ENCODE measurements at places on chromosomes 13 and 19.

GRCh38 chr13:61531383-61532065 is 115.9 kb upstream of the PCDH20 start:
- DNase-seq, result no peak

- DNase-seq, result no peak
Measured at GRCh38 chr13:18993884-18994660, 187.6 kb downstream of the TUBA3C start.

- DNase-seq, result no peak
Measured at GRCh38 chr13:95403349-95404140, 102.3 kb upstream of the ABCC4 start.

DNA sequence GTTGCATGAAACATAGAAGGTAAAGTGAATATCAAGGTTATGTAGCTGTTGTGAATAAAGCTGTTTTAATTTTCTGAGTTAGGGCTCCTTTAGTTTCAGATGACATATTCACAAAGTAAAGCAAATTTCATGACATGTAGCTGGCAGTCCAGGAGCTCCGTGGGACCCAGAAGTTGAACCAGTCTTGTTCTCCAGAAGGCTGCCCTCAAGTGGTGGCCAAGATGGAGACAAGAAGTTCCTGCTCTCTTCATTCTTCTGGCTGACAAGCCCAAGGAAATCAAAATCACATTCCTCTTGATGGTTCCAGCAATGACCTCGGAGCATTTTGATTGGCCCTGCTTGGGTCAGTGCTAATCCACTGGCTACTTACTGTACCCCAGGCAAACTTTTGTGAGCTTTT is 128.7 kb downstream of the LIG4 start:
- no peak for DNase-seq

DNA sequence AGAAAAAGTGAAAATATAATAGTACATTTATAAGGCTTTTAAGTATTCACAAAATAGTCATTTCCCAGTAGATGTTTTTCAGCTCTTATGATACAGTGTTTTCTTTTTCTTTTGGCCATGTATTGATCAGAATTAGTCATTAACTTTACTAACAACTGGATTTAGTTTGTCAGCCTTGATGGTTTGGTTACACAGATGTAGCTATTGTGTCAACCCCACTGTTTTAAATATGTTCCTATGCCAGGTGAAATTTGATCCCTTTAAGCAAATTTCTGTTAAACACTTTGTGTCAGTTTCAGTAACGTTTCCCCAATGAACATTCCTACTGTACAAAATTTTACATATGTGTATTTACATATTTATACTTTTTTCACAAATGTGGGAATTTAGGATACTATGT is 261.5 kb upstream of the STARD13 start:
- DNase-seq, result no peak

GRCh38 chr19:18091217-18091608 is 4.5 kb upstream of the IL12RB1 start:
- peak; percentile 74 for DNase-seq

DNA sequence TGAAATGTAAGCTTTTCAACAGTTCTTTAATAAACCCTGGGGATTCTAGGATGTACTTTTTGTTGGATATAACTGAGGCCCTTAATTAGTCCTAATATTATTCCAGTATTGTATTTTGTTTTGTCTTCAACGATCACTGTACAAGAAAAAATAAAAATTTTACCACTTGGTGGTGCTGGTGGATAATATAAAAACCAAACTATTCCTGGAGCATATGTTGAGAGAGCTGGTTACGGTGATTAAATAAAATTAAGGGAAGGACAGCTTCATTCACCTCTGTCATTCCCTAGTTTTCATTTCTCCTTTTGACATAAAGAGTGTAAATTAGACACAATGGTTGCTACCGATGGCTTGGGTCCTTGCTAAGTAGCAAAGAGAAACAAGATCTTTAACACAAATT is 598.6 kb upstream of the PCDH20 start:
- no peak for DNase-seq

DNA sequence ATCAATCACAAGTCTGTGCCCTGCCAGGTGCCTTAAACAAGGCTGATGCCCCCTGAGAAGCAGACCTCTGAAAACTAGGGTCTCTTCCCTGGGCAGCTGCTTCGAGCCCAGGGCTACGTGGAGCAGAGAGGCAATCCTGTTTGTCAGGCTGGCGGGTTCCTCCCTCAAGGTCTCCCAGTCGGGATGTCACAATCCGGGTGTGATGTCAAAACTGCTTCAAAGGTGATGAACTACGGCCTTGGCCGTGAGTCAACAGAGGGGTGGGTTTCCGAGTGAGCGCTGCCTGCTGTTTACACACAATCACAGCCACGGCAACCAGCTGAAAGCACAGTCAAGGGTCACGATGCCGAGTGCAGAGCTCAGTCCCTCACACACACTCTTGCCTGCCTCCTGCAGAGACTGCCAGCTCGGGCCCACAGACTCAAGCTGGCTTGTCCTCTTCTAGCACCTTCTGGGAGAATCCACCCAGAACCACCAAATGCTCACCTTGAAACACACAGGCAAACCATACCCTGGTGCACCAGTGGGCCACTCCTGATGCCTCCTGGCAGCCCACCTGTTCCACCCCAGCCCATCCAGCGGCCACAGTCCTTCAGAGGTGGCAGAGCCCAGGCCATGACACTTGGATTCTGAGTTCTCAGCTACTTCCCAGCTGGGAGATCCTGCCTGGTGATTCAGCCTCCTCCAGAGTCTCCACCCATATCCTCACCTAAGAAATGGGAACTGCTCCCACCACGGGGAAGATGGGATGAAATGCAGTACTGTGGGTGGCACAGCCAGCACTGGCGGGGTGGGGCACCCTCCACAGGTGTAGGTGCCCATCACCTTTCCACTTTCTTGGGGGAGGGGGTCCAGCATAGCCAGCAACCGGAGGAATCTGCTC is 6.8 kb downstream of the ELL start:
- no peak for DNase-seq

DNA sequence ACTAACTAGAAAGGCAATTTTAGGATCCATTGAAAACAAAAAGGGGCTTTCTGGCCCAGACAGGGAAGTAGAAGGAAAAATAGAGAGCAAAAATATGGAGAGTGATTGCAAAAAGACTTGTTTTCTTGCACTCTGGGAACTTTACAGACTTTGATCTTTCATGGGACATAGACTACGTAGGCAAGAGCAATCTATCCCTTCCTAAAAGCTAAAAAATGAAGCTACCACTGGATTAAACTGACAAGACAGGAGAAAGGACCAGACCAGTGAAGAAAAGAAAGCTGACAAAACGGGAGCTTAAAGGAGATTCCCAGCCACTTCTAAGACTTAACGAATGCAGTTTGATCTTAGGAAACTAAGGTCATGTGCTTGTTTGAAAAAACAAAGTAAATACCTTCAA is 524.5 kb downstream of the KLF5 start:
- no peak for DNase-seq

DNA sequence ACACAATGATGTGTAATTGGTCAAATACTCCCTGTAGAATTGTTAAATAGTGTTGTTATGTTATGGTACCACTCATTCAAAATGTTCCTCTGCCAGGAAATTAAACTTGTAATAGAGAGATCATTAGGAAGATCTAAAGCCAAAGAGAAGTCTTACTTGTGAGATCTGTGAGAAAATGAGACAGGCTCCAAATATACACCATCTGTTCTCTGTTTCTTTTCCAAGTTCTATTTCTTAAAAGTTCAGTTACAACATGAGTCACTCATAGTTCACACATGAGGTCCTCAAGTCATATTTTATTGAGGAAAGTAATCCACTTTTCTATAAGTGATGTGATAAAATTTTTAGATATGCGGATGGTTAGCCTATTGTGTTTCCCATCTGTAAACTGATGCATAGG is 1038.1 kb upstream of the PRR20A start:
- no peak for DNase-seq

DNA sequence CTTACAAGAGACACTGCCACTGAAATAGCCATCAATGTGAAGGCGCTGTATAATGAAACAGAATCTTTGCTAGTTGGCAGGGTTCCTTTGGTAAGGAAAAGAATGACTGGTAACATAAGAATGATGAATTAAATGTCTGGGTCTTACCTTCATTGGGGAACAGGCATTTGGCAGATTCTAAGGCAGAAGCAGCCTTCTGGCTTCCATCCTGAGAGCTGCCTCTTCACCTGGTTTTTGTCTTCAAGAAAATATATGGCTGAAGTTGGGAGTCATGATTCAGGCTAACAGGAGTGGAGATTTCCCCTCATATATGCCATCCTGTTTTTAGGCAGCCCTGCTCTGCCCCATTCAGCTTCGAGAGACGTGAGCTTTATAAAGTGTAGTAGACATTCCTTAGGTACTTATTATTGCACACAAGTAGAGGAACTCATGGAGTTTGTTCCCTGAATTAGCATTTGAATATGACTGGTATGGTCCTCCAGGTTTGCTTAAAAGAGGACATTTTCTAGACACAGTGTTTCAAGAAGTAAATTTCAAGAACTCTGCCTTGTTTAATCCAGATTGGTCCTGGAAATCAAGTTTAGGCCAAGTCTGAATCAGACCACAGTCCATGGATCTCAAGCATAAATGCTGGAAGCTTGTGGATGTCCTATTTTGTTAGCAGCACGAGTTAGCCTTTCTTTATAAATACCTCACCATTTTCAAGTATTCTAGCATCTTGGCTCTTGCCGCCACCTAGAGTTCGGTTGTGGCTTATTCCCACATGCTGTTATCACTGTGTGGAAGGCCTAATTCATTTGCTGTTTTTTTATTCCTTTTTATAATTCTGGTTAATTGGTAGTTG is 56.2 kb upstream of the AKAP11 start:
- no peak for DNase-seq

GRCh38 chr13:111047326-111047725 is 67.8 kb upstream of the ARHGEF7 start:
- DNase-seq, result no peak

DNA sequence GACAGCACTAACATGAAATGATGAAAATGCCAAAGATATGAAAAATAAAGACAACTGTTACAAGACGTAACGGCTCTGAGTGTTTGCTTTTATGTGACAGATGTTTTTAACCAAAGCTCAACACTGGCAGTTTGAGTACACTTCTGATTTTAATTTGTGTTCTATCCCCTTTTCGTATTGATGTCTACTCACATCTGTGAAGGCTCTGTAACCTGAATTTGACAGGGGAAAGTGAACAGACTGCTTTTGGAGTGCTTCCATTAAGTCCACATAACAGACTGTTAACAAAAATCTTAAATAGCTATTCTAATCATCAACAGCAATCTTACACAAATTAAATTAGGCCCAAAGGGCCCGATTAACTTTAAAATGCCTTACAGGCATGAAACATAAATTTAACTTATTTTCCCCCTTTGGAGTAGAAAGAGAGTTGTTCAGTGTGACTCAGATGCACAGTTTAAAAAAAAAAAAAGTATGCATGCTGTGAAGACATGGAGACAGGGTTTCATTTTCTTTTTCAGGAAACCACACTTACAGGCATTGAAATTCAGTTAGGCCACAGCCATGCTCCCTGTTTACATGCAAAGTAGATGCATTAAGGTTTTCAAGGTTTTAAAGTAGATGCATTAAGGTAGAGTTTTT is 16.3 kb upstream of the RNASEH2B start:
- DNase-seq, result no peak

- DNase-seq, result no peak
Measured at GRCh38 chr19:15225760-15226159, 6.5 kb downstream of the EPHX3 start.

DNA sequence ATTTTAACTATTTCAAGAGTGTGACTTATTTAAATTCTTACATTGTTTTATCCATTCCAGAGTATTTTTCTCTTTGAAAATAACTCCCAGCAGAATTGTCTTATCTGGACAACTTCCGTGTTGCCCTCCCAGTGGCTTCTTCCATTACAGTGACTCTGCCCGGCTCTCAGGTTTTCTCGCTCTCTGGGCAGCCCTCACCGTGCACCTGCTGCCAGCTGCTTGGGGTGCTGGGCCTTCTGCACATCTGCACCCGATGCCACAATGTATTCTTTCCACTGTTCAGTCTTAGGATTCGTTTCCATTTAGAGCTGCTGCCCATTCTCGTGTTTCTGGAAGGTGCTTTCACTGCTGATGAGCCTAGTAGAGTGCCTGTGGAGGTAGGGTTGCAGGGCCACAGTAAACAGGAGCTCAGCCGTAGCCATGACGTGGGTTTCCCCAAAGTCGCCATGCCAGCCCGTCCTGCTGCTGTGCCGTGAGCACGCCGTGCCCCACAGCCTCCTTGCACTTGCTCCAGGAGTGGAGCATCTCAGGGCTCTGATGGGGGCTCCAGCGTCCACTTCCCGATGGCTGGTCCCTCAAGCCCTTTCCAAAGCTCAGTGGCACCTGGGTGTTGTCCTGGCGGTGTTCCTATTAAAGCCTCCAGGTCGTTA is 46.1 kb upstream of the DCUN1D2 start:
- no peak for DNase-seq

GRCh38 chr13:104595511-104595910 is 1529.3 kb upstream of the SLC10A2 start:
- DNase-seq, result no peak

GRCh38 chr19:50713556-50714236 is 5.9 kb downstream of the SHANK1 start:
- no peak for DNase-seq

GRCh38 chr13:113058129-113058987 is 47.2 kb upstream of the F7 start:
- DNase-seq, result no peak

DNA sequence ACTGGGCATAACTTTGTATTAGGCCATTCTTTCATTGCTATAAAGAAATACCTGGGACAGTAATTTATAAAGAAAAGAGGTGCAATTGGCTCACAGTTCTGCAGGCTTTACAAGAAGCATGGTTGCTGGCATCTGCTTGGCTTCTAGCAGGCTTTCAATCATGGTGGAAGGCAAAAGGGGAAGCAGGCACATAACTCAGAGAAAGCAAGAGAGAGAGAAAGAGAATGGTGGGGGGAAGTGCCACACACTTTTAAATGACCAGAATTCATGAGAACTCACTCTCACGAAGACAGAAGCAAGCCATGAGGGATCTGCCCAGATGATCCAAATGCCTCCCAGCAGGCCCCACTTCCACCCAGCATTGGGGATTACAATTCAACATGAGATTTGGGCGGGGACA is 179.7 kb downstream of the SPRY2 start:
- DNase-seq, result no peak

DNA sequence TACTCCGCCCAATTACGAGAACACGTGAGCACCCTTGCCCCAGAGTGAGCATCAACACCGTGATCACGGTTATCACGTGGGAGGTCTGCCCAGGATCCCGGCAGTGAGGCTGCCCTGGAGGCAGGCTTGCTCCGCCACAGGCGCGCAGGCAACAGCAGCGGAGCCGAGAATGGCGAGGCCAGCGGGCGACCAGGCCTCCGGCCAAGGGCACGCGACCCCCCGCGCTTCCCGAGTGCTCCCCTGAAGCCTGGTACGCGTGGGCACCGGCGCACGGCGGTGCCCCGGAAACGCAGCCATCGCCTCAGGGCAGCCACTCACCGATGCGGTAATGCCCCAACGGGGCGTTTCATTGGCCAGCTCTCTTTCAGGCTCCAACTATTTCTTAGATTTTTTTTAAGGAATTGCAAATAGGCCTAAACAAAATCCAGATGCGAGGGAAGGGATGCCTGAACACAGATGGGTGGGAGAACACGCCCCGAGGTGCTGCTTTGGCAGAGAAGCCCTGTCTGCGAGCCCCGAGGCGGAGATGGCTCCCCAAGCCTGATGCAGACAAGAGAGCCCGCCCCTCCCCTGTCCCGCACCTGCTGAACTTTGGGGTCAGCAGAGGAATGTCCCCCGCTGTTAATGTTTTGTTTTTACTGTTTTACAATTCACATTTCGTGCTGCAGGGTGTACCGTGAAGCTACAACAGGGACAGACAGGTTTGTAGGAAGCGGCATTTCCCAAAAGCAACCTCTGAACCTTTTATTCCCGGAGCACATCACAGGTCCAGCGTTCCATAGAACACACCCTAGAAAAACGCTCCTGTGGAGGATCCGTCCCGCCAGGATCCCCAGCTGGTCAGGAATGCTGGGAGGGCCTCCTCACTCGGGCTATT is 132.7 kb downstream of the ZDHHC20 start:
- DNase-seq, result no peak
